ENCODE measurements at places on chromosomes 1 and 21. TPM values are rescaled to one million over a fixed set of nuclear protein-coding genes. Genes with fewer than 3 reads are reported as not detected.
A peak's percentile ranks its signal among the peaks of the same experiment; 100 is the strongest.

DNA sequence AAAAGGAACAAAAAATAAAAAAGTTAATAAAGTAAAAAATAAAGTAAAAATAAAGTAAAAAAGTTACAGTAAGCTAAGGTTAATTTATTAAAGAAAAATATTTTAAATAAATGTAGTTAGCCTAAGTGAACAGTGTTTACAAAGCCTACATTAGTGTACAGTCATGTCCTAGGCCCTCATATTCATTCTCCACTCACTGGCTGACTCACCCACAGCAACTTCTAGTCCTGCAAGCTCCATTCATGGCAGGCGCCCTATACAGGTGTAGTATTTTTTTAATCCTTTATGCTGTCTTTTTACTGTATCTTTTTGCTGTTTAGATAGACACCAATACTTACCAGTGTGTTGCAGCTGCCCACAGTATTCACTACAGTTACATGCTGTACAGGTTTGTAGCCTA is 12.4 kb downstream of the ADAR start:
- no peak overlapping the region for H3K4me3 ChIP-seq
- peaks cover under 1% of the 10 kb centered on the region for H3K4me1 ChIP-seq
- no peaks in the 10 kb centered on the region for H3K27me3 ChIP-seq

- peak; percentile 65 for DNase-seq
- peak overlapping the region; percentile 96 for H3K27ac ChIP-seq
- peaks cover 23% of the 10 kb centered on the region for H3K36me3 ChIP-seq
- peak overlapping the region; percentile 87 for H3K4me3 ChIP-seq
- no peaks in the 10 kb centered on the region for H3K27me3 ChIP-seq
Measured at GRCh38 chr1:8422510-8423268, 104.8 kb downstream of the SLC45A1 start.

Gene BCAN
- 0.18 TPM for total RNA-seq

GRCh38 chr1:154775621-154776605 is 94.2 kb downstream of the KCNN3 start:
- no peak overlapping the region for H3K27ac ChIP-seq
- no peaks in the 10 kb centered on the region for H3K27me3 ChIP-seq
- no peaks in the 10 kb centered on the region for H3K4me1 ChIP-seq
- H3K36me3 ChIP-seq = no peaks in the 10 kb centered on the region

Gene RNF223
- total RNA-seq = 2.4 TPM

- no peaks in the 10 kb centered on the region for H3K36me3 ChIP-seq
- no peaks in the 10 kb centered on the region for H3K4me1 ChIP-seq
- H3K27me3 ChIP-seq = peaks cover 5% of the 10 kb centered on the region
- no peak overlapping the region for H3K4me3 ChIP-seq
- H3K27ac ChIP-seq = no peak overlapping the region
Measured at GRCh38 chr1:153343040-153343681, 5.5 kb downstream of the PGLYRP4 start.

Gene CD1D
- 3.7 TPM for total RNA-seq

DNA sequence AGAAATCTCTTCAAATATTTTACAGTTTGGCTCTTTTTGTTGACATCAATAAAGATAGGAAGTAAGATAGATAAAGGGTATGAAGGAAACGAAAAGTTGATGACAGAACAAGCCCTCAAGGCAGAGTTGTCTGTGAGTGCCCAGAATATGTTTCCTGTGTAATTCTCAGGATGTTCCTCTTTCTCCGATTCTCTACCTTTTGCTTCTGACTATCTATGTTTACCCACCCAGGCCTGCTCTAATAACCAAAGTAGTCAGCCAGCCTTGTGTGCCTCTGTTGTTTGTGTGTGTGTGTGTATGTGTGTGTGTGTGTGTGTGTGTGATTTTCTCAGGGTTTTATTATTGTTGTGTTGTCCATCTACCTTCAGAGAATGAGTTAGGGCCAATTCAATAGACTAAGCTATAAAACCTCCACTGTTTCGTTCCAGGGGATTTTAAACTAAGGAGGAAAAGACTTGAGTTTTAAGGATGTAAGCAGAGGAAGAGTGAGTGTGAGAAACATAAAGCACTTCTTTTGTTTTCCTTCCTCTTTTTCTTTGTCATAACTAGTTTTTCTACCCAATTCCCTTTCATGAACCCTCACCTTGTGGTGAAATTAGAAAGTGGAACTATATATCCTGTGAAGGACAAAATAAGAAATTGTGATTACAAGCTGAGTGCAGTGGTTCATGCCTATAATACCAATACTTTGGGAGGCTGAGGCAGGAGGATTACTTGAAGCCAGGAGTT is 627.4 kb upstream of the NR5A2 start:
- DNase-seq = no peak
- no peaks in the 10 kb centered on the region for H3K27me3 ChIP-seq
- no peak overlapping the region for H3K27ac ChIP-seq
- no peaks in the 10 kb centered on the region for H3K4me1 ChIP-seq
- H3K4me3 ChIP-seq = no peak overlapping the region

DNA sequence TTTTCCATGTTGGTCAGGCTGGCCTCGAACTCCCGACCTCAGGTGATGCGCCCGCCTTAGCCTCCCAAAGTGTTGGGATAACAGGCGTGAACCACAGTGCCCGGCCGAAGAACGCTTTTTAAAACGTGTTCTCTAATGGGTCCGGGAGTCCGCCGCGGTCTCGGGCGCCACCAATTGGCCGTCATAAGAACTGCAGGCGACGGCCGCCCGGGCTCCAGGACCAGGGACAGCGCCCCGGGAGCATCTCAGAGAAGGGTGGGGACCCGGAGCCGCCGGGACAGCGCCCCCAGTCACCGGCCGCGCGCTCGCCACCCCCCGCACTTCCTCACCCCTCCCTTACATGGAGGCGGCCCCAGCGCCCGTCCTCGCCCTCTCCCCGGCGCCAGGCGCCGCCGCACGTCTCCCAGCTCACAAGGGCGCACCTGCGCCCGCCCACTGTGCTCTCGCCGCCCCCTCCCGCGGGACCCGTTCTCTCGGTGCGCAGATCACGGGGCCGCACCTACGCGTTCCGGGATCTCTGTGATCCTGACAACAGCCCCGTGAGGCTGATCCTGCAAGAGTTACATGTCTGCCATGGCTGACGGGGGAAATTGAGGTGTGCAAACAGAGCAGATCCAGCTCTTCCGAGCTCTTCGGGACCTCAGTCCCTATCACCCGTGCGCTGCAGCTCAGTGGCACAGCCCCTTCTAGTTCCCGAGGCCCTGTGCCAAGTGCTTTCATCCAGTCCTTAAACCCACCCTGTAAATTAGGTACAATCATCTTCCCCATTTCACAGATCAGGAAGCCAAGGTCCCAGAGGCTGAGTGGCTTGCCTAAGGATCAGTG is 9.8 kb downstream of the RAP1GAP start:
- peak; percentile 86 for DNase-seq
- no peak overlapping the region for H3K4me3 ChIP-seq
- H3K27ac ChIP-seq = no peak overlapping the region
- H3K27me3 ChIP-seq = no peaks in the 10 kb centered on the region
- peaks cover 4% of the 10 kb centered on the region for H3K4me1 ChIP-seq

DNA sequence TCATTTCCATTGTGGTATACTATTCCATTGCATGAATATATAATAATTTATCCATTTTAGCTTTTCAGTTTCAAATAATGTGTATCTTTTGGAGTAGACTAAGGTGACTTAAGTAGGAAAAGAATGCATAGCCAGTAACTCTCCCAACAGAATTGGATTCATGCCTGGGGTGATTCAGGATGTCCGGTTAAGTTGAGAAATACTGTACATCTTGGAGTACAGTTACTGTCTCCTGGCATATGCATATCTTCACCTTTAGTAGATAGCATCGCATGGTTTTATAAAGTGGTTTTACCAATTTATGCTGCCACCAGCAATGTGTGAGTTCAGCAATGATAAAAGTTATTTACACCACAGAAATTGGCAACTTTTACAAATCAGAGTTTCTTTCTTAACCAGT is 18.6 kb upstream of the SLC6A9 start:
- H3K27ac ChIP-seq = no peak overlapping the region
- peaks cover 2% of the 10 kb centered on the region for H3K4me1 ChIP-seq
- no peak for DNase-seq

Gene PTPRF
- total RNA-seq = 139 TPM

DNA sequence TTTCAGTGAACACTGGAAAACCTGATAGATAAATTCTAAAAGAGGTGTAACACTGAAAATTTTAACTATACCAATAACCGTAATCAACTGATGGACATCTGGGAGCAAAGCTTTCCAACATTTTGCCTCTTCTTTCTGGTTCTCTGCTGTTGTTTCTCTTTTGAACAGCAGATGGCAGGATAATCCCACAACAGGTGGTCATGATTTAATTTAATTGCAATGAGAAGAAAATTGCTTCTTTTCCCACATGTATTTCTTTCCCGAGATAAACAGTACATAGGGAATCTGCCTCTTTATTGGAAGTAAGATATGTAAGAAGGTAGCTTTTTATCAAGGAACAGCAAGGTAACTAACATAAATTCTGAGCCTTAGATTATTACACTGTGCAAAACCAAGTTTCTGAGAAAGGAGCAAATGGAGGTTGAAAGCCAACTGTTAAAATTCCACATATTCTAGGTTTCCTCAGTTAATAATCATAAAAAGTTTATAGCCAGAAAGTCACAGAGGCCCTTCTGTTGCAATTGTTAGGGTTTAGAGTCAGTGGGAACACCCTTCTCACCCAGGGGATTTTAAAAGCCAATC is 72.9 kb downstream of the RPS6KA1 start:
- no peaks in the 10 kb centered on the region for H3K4me1 ChIP-seq
- DNase-seq = peak; percentile 86
- no peaks in the 10 kb centered on the region for H3K36me3 ChIP-seq
- no peaks in the 10 kb centered on the region for H3K27me3 ChIP-seq
- H3K27ac ChIP-seq = no peak overlapping the region

- H3K36me3 ChIP-seq = peaks cover 47% of the 10 kb centered on the region
- no peaks in the 10 kb centered on the region for H3K27me3 ChIP-seq
- no peaks in the 10 kb centered on the region for H3K4me1 ChIP-seq
- H3K4me3 ChIP-seq = no peak overlapping the region
- peak overlapping the region; percentile 7 for H3K27ac ChIP-seq
Measured at GRCh38 chr1:16443975-16444770, 3.6 kb downstream of the NECAP2 start.

Gene DHRS3
- 79.7 TPM for total RNA-seq

- H3K4me1 ChIP-seq = peaks cover 8% of the 10 kb centered on the region
- no peak overlapping the region for H3K4me3 ChIP-seq
- H3K27me3 ChIP-seq = peaks cover 4% of the 10 kb centered on the region
Measured at GRCh38 chr1:172638885-172639831, 19.7 kb upstream of the FASLG start.

- no peak overlapping the region for H3K4me3 ChIP-seq
- no peaks in the 10 kb centered on the region for H3K27me3 ChIP-seq
- no peaks in the 10 kb centered on the region for H3K36me3 ChIP-seq
- DNase-seq = peak; percentile 100
- H3K4me1 ChIP-seq = peaks cover 31% of the 10 kb centered on the region
Measured at GRCh38 chr1:156504821-156505678, 4.5 kb upstream of the MEF2D start.

- H3K36me3 ChIP-seq = no peaks in the 10 kb centered on the region
- no peaks in the 10 kb centered on the region for H3K27me3 ChIP-seq
- no peak overlapping the region for H3K27ac ChIP-seq
- DNase-seq = no peak
- no peaks in the 10 kb centered on the region for H3K4me1 ChIP-seq
Measured at GRCh38 chr1:245939756-245940345, 567.2 kb downstream of the SMYD3 start.

- DNase-seq = no peak
- H3K27ac ChIP-seq = no peak overlapping the region
- H3K36me3 ChIP-seq = no peaks in the 10 kb centered on the region
- no peaks in the 10 kb centered on the region for H3K27me3 ChIP-seq
- no peak overlapping the region for H3K4me3 ChIP-seq
Measured at GRCh38 chr1:54099061-54099610, 45.7 kb downstream of the TCEANC2 start.

DNA sequence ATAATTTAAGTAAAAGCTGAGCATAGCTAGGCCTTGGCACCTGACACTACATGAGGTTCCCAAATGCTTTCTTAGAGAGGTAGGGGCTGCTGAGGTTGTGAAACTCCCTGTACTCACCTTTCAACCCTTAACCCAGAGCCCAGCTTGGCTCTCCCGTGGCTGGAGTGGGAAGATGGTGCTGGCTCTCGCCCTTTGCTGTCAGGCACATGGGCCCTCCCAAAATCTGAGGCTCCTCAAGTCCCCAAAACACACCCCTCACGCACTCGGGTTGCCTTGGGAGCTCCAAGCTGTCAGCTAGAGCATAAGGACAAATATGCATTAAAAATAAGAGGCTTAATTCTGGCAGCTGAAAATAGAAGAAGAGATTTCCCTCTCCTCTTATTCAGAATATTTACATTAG is 46.7 kb upstream of the PLPPR4 start:
- no peak overlapping the region for H3K4me3 ChIP-seq
- DNase-seq = peak; percentile 24
- H3K27me3 ChIP-seq = no peaks in the 10 kb centered on the region
- H3K27ac ChIP-seq = no peak overlapping the region
- no peaks in the 10 kb centered on the region for H3K36me3 ChIP-seq
- peaks cover 13% of the 10 kb centered on the region for H3K4me1 ChIP-seq

GRCh38 chr1:155005076-155006011 is 2.7 kb downstream of the ZBTB7B start:
- H3K27me3 ChIP-seq = no peaks in the 10 kb centered on the region
- H3K4me1 ChIP-seq = peaks cover 38% of the 10 kb centered on the region
- H3K27ac ChIP-seq = peak overlapping the region; percentile 89
- no peaks in the 10 kb centered on the region for H3K36me3 ChIP-seq

- H3K27me3 ChIP-seq = no peaks in the 10 kb centered on the region
- no peaks in the 10 kb centered on the region for H3K36me3 ChIP-seq
- no peak for DNase-seq
- H3K27ac ChIP-seq = no peak overlapping the region
- H3K4me1 ChIP-seq = no peaks in the 10 kb centered on the region
- H3K4me3 ChIP-seq = no peak overlapping the region
Measured at GRCh38 chr1:58608297-58608696, 31.2 kb upstream of the TACSTD2 start.

GRCh38 chr1:231216498-231216897 is 24.5 kb upstream of the GNPAT start:
- H3K4me3 ChIP-seq = no peak overlapping the region
- no peaks in the 10 kb centered on the region for H3K27me3 ChIP-seq
- H3K36me3 ChIP-seq = no peaks in the 10 kb centered on the region
- DNase-seq = no peak
- peaks cover 9% of the 10 kb centered on the region for H3K4me1 ChIP-seq

DNA sequence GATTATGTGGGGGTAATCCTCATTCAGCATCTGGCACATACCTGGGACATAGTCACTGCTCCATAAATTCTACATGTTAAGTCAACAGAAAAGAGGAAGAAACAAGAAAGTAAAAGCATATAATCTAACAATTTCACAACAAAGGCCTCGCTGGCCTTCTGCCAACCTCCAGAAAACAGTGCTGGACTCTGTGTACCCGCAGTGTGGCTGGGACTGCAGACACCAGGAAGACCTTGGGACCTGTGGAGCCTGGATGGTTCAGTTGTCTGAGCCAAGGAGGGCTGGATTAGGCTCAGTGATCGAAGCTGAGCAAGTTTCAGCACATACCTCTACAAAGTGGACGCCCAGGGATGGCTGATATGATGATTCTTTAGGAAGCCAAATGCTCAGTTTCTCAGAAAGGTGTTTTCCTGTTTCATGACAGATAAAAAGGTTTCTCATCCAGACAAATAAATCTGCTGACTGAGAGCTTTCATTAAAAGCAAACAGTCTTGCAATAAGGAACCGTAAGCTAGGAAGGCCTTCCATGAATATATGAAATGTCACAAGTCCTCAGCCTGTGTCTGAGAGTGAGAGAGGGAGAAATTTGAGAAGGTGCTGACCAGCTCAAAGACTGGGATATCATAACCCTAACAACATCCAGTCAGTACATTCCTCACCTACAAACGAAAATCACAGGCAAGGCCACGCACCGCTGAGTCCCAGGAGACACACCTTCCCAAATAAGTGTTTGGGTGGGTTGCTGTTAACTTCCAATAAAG is 48.4 kb downstream of the CAPZB start:
- H3K36me3 ChIP-seq = no peaks in the 10 kb centered on the region
- H3K27me3 ChIP-seq = no peaks in the 10 kb centered on the region
- H3K27ac ChIP-seq = peak overlapping the region; percentile 21
- peaks cover 63% of the 10 kb centered on the region for H3K4me1 ChIP-seq
- no peak overlapping the region for H3K4me3 ChIP-seq
- peak; percentile 81 for DNase-seq

Gene CTSS
- total RNA-seq = 293 TPM
